ENCODE measurements at places on chromosomes 7 and 10.

DNA sequence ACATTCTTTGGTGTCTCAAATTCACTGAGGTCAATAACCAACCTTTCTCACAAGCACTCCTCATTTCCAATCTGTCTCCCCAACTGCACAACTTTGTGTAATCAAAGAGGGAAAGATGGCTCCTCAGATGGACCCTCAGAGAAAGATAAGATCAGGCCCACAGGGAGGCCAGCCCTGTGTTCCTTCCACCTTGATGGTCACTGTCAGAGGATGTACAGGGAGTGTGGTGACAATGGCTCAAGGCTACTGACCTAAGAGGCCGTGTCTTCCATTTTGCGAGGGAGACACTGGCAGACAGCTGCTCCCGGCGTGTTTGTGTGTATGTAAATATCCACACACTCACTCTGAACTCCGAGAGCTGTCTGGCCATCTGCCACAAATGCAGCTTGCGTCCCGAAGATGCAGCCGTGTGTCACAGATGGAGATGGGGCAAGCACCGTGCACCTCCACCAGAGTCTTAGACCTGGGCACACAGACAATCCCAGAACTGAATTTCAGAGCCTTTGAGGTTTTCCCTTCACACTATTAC is 712.1 kb upstream of the NRP1 start:
- no peak for DNase-seq

DNA sequence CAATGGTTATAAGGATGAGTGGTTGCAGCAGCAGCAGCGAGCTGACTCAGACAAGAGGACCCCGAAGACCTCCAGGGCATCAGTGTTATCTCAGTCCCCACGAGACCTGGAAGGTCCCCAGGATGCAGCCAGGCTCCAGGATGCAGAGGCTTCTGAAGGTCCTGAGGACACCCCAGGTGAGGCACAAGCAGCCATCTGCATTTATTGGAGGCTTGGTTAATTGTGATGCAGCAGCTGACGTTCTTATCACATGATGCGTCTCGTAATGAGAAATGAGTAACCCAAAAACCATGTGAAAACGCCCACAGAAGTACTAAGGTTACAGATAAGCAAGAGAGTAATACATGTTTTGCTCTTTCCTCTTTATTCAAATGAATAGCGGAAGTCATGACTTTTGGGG is 17.4 kb downstream of the C7orf57 start:
- no peak for DNase-seq

DNA sequence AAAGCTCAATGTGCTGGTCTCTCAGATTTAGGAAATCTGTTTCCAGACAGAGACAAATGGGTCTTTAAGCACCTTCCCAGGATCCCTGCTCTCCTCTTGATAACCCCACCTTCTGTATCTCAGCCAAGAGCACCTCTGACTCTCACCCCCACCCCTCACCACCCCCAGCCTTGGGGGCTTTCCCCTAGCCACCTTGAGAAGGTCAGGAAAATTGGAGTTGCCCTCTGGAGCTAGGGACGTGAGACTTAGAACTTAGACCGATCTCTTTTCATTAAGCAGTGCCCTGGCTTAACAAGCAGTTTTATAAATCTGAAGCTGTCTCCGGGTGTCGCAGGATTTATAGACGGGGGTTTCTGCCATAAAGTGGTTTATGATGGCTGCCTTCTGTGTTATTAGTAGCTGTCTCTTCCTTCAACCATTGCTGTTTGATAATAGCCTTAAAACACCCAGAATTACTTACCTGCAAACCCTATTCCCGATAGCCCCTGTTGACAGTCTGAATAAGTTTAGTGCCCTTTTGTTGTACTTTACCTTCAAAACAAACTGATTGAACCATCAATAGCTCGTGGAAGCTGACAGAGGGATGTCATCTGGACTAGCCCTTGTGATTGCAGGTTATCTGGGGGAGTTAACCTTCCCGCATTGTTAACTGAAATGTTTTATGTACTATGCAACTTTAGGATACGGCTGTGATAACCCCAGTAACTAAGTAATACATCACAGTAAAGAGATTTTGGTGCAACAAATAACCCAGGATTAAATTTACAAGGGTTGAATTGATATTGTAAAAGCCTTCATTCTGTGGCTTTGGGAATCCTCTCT is 621.5 kb downstream of the LRMDA start:
- DNase-seq: no peak

DNA sequence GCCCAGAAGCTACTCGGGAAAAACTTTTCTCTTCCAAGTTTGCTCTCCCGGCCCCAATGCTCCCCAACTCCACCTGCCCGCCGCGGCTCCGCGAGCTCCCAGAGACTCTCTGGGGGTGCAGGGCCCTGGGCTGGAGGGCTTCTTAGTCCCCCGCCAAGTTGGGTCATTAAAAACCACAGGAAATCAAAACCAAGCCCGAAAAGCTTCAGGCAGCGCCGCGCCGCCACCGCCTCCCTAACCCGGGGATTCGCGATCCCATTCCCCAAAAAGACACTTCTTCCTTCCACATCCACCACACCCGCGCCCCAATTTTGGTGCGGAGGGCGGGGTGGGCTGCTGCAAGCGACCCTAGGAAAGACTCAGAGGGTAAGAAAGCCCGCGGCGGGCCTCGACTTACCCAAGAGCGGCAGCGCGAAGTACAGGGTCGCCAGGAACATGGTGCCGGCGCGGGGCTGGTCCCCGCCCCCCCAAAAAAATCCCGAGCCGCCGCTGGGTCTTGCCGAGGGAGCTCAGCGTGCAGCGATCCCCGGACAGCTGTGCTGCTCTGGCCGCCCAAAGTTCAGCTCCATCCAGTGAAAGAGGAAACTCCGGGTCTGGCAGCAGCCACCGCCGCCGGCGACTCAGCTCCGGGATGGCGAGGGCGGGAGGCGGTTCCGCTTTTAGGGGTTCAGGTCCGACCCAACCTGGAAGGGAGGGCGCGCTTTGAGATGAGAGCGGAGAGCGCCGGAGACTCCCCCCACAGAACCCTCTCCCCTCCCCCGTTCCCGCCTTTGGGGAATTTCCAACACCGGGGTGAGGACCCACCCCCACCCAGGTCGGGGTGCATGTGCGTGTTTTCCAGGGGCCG is 1.2 kb downstream of the GFRA1 start:
- DNase-seq: no peak

GRCh38 chr7:114539575-114539974 is 125.0 kb downstream of the FOXP2 start:
- no peak for DNase-seq

DNA sequence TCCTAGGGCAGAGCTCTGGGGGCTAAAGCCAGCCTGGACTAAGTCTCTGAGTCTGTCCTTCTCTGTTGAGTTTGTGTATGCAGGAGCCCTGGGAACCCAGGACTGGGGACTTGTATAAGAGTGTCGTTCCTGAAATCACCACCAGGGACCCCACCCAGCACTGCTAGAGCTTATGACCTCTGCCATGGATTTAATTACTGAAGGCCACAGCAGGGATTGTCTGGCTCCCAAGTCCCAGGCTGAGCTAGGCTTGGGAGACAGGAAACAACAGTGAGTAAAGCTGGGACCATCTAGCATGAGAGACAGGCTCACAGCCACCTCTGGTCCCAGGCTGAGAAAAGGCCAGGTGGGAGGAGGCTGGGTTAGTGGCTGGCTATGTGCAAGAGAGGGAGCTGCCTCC is 1.4 kb upstream of the TSPAN15 start:
- DNase-seq: no peak

GRCh38 chr10:124653811-124654651 is 90.1 kb downstream of the FAM53B start:
- DNase-seq: no peak
